G401 (cell line): ENCODE measurements at places on chromosomes 2 and 18. TPM values are rescaled to one million over a fixed set of nuclear protein-coding genes. Genes with fewer than 3 reads are reported as not detected.
A peak's percentile ranks its signal among the peaks of the same experiment; 100 is the strongest.

DNA sequence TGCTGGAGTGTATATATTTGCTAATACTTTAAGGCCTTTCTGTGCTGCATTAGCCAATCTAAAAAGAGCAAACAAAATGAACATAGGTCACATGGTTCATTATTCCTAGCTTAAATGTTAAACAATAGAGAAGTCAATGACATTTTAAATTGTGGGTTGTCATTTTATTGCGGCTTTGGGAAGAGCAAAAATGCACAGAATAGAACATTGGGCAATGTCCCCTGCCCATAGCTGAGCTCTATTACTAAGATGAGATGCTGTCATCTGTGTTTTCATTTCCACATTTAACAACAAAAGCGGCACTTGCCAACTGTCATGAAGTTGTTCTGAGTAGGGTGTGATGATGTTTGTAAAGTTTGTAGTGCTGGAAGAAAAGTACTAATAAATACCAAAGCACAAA is 3.2 kb upstream of the VAPA start:
- DNase-seq = no peak

- no peak for DNase-seq
Measured at GRCh38 chr2:240688553-240688919, 3.1 kb upstream of the AQP12A start.

DNA sequence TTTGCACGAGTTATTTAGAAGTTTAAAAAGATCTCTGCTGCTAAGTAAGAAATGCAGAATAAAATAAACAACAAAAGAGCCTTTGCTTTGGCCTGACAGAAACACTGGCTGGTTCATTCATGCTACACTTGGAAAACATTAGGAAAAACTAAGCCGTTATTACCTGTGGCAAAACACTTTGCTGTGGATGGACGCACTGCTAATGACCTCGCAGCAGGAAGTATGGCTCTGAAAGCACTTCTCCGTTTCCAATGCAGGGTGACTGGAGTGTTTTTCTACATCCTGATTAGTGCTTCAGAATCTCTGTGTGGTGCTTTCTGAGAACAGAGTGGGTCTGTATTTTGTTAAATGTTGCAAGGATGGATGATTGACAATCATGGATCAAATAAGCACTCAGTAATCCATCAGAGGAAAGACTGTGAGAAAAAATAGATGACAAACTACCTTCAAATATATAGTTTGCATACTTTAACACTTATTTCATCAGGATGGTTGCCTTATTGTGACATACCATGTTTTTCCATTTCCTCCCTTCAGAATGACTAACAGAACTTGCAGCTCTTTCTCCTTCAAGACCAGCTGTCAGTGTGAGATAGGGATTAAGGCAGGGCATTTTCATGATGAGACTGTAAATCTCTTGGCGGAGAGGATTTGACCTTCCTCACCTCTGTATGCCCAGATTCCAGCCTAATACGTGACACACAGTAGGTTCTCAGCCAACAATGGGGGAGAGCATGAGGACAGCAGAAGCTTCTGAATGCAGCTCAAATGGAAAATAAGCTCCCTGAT is 38.0 kb downstream of the LINC00305 start:
- DNase-seq = no peak

DNA sequence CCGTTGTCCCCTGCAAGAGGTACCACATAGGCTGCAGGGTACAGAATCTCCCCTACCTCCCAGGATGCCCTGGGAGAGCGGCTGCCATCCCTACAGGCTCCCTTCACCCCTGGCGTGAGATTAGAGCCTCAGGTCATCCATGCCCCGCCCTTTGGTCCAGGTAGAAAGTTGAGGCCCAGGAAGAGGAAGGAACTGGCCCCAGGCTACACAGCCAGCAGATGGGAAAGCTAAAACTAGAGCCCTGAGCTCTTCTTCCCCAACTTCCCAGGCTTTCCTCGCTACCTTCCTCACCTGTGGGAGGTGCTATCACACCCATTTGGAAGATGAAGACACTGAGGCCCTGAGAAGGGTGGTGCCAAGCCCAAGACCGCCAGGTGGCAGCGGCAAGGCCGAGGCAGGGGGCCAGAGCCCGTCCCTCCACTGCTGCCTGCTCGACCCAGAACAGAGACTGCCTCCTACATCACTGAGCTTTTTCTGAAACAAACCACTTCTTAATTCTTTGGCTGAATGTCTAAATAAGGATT is 25.8 kb downstream of the CIB4 start:
- no peak for DNase-seq

DNA sequence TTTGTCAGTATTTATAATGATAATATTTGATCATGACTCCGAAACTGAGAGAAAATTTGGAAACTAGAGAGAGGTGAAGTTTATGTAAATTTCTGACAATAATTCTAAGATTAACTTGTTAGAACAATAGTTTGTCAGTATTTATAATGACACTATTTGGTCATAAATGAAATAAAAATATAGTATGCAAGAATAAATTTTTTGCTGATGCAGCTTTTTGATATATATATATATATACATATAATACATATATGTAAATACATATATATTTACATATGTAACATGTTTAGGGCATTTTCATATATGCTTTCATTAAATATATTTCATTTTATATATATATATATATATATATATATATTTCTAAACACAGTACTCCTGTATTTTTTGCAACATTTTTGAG is 1158.1 kb downstream of the LRP1B start:
- DNase-seq = no peak

- DNase-seq = peak; percentile 79
Measured at GRCh38 chr2:233380995-233381637, 26.8 kb downstream of the DGKD start.

DNA sequence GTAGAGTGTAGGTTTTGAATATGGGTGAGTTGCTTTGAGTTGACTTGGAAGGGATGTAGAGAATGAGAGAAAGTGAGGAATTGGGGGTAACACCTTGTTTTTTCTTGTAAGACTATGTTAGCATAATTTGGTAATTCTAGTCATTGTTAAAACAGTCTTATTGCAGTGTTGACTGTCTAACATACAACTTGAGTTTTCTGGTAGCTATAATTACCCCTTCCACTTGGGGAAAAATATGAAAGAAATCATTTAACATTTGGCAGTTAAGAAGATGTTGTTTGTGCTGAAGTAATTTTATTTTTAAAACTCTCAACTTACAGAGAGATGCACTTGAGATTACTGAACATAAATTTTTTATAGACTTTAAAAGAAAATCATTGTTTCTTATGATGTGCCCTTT is 108.2 kb downstream of the COMMD1 start:
- DNase-seq = no peak

DNA sequence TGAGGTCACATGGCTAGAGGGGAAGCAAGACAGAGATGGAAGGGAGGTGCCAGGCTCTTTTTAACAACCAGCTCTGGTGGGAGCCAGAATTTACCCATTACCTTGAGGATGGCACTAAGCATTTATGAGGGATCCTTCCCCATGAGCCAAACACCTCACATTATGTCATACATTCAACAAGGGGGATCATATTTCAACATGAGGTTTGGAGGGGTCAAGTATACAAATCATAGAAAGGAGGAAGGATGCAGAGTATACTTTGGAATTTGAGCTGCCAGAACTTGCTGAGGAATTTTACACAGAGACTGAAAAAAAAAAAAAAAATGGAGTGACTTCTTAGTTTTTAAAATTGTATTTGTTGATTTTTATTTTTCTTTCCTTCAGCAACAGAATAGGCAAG is 891.4 kb downstream of the CCDC85A start:
- no peak for DNase-seq

- DNase-seq = peak; percentile 59
Measured at GRCh38 chr18:35075132-35075531, 33.9 kb downstream of the MAPRE2 start.

- no peak for DNase-seq
Measured at GRCh38 chr2:20595439-20596192, 55.3 kb downstream of the HS1BP3 start.

The ARHGAP28 gene
- 0.61 and 1.0 TPM in 2 replicates for total RNA-seq

The ANKRD30B gene
- not detected in 2 replicates for total RNA-seq

The GRB14 gene
- total RNA-seq = 0.25 and 3.0 TPM in 2 replicates

The LRRTM1 gene
- total RNA-seq = 0.07 TPM in 1 of 2 replicates, not detected in the other

The C2orf78 gene
- 0.07 TPM in 1 of 2 replicates, not detected in the other for total RNA-seq

The KRTCAP3 gene
- not detected in 2 replicates for total RNA-seq
